ENCODE measurements at places on chromosomes 7 and 10. TPM values are rescaled to one million over a fixed set of nuclear protein-coding genes. Genes with fewer than 3 reads are reported as not detected.

The STEAP1B gene
- total RNA-seq: 37.2 TPM

The RAMP3 gene
- not detected for total RNA-seq

The CALD1 gene
- 203 TPM for total RNA-seq

The INSYN2A gene
- not detected for total RNA-seq

The EPHA1 gene
- total RNA-seq: not detected

The NRAP gene
- not detected for total RNA-seq

The MUC12 gene
- total RNA-seq: not detected

The FFAR4 gene
- total RNA-seq: not detected

The ZNF239 gene
- 2.6 TPM for total RNA-seq

The ABI1 gene
- total RNA-seq: 91.6 TPM

The NPTX2 gene
- total RNA-seq: 3.4 TPM

The MOGAT3 gene
- total RNA-seq: not detected

The MLXIPL gene
- not detected for total RNA-seq

The AMZ1 gene
- total RNA-seq: not detected

The EVX1 gene
- total RNA-seq: not detected

The DYNC1I1 gene
- 3.3 TPM for total RNA-seq

The XRCC2 gene
- 2.9 TPM for total RNA-seq

The CTBP2 gene
- total RNA-seq: 99.6 TPM

The TMEM196 gene
- total RNA-seq: not detected

The NUPR2 gene
- not detected for total RNA-seq

The EBLN1 gene
- total RNA-seq: not detected

The FAM221A gene
- total RNA-seq: 2.6 TPM

The OR2A12 gene
- not detected for total RNA-seq

The PON1 gene
- not detected for total RNA-seq

The TAS2R41 gene
- not detected for total RNA-seq

The LRIT1 gene
- not detected for total RNA-seq

The OR13A1 gene
- total RNA-seq: not detected

The EDRF1 gene
- 23.6 TPM for total RNA-seq

The LRRN3 gene
- not detected for total RNA-seq

The PRF1 gene
- not detected for total RNA-seq

The PSMC2 gene
- total RNA-seq: 221 TPM

The KCNMA1 gene
- total RNA-seq: 0.19 TPM

The KIF11 gene
- 13.7 TPM for total RNA-seq

The ZNF804B gene
- total RNA-seq: not detected

The OR6B1 gene
- total RNA-seq: not detected

The NEURL1 gene
- total RNA-seq: 0.33 TPM

The NFE2L3 gene
- 60.8 TPM for total RNA-seq

The TOMM7 gene
- total RNA-seq: 63.2 TPM

The SCART1 gene
- total RNA-seq: 1.3 TPM

The ATP6V0A4 gene
- total RNA-seq: 0.38 TPM

The TWIST1 gene
- under 0.01 TPM for total RNA-seq

The FAM25A gene
- total RNA-seq: not detected

The HYAL4 gene
- total RNA-seq: 0.86 TPM

The CCDC3 gene
- total RNA-seq: under 0.01 TPM

The ACTR1A gene
- 213 TPM for total RNA-seq

The ENTPD7 gene
- 27.6 TPM for total RNA-seq

The MRPL32 gene
- total RNA-seq: 55.2 TPM

The MYL7 gene
- not detected for total RNA-seq

The SPDYE11 gene
- total RNA-seq: not detected

The OGDHL gene
- total RNA-seq: 0.19 TPM

The BTBD16 gene
- total RNA-seq: not detected

The FKBP6 gene
- total RNA-seq: not detected

The UCN3 gene
- not detected for total RNA-seq

The HMX2 gene
- total RNA-seq: not detected

The PDGFA gene
- 61.3 TPM for total RNA-seq

The DOCK1 gene
- total RNA-seq: 108 TPM

The PSD gene
- total RNA-seq: not detected

The MAD1L1 gene
- 33.6 TPM for total RNA-seq

Data from vein endothelial cell (primary cell).